ENCODE measurements at places on chromosomes 7 and 10.

DNA sequence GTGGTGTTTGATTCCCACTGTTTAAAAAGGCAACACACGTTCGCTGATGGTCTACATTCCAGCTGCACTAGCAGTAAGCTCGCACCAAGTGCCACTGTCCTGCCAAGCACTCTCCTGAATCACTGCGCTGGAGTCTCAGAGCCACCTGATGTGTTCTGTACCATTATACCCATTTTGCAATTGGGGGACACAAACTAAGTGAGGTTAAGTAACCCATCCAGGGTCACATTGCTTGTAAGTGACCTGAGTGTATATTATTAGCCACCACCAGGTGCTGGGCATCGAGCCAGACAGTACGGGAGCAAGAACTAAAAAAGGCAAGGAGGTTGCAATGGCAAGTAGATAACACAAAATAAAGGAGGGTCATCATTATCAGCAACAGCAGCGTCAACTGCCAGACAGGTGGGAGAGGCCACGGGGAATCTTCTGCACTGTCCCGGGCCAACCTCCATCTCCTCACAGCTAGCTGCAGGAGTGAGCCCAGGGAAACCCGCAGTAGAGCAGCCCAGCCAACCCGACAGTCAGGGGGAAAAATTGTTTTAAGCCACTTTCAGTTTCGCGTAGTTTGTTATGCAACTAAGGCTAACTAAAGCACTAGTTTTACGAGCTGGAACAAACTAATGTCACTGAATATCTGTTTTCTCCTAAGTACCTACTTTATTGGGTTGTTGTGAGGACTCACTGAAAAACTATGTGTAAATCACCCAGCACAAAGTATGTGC, 712 bp upstream of the CPVL start:
- no peak for DNase-seq
- H3K27ac ChIP-seq, result no peak overlapping the region
- peaks cover 47% of the 10 kb centered on the region for H3K27me3 ChIP-seq
- H3K36me3 ChIP-seq, result no peaks in the 10 kb centered on the region
- H3K4me1 ChIP-seq, result no peaks in the 10 kb centered on the region

DNA sequence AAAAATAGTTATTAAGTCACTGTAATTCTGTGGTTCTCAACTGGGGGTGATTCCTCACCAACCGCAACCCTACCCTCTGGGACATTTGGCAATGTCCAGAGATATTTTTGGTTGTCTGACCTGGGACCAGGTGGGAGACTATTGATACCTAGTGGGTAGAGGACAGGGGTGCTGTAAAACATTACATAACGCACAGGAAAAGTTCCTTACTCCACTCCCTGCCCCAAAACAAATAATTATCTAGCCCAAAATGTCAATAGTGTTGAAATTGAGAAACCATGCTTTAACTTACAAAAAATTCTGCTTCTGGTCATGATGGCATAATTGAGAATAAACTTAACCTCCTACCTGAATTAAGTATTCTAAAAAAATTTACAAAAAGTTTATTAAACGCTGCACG, 177.7 kb upstream of the FEZF1 start:
- no peaks in the 10 kb centered on the region for H3K4me1 ChIP-seq
- DNase-seq, result no peak
- no peaks in the 10 kb centered on the region for H3K36me3 ChIP-seq
- H3K27me3 ChIP-seq, result no peaks in the 10 kb centered on the region
- H3K4me3 ChIP-seq, result no peak overlapping the region

DNA sequence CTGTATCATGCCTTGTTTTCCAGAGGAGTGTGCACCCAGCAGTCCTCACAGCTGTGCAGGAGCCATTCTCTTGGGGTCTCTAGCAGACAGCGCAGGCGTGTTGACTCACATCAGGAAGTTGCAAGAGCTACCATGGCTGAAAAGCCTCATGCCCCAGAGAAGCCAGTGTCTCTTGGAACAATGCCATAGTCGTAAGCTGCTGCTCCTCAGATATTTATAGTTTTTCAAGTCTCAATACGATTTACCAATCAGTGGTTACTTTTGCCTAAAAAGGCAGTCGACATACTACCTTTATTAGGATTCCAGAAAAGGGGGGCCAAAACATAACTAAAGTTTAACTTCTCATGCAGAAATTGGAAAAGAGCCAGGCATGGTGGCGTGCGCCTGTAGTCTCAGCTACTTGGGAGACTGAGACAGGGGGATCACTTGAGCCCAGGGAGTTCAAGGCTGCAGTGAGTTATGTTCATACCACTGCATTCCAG, 407.7 kb downstream of the PARD3 start:
- no peaks in the 10 kb centered on the region for H3K36me3 ChIP-seq
- H3K4me3 ChIP-seq, result no peak overlapping the region
- H3K4me1 ChIP-seq, result no peaks in the 10 kb centered on the region
- no peak overlapping the region for H3K27ac ChIP-seq
- no peaks in the 10 kb centered on the region for H3K27me3 ChIP-seq

DNA sequence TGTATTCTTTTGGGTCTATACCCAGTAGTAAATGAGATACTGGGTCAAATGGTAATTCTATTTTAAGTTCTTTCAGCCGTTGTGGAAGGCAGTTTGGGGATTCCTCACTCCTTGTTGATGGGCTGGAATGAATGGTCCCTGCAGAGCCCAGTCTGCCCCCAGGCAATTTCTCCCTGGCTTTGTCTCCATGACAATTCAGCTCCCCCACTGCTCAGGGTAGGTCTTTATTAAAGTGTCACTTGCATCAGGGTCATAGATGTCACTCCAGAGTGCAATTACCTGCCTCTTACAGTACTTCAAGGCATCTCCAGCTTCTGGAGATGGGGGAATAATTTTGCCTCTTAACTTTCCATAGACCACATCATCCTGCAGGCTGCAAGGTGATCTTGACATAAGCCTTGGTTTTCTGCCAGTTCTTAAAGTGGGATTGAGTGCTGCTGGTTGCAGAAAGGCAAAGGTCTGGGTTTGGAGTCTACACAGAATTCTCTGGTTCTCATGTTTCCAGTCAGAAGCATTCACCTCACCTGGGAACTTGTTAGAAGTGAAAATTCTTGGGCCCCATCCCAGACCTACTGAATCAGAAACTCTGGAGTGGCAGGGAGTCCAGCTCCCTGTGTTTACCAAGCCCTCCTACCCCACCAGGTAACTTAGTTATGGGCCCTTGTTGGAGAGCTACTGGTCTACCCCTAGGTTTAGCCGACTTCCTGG, 442.4 kb downstream of the GALNT17 start:
- no peak overlapping the region for H3K27ac ChIP-seq
- H3K36me3 ChIP-seq, result no peaks in the 10 kb centered on the region
- no peak for DNase-seq
- no peaks in the 10 kb centered on the region for H3K27me3 ChIP-seq

- H3K4me3 ChIP-seq, result peak overlapping the region; percentile 54
- no peak overlapping the region for H3K27ac ChIP-seq
- peaks cover 16% of the 10 kb centered on the region for H3K4me1 ChIP-seq
- peaks cover 2% of the 10 kb centered on the region for H3K36me3 ChIP-seq
- peaks cover 33% of the 10 kb centered on the region for H3K27me3 ChIP-seq
Observed at GRCh38 chr7:143882604-143883078, 19.3 kb downstream of the TCAF1 start.

DNA sequence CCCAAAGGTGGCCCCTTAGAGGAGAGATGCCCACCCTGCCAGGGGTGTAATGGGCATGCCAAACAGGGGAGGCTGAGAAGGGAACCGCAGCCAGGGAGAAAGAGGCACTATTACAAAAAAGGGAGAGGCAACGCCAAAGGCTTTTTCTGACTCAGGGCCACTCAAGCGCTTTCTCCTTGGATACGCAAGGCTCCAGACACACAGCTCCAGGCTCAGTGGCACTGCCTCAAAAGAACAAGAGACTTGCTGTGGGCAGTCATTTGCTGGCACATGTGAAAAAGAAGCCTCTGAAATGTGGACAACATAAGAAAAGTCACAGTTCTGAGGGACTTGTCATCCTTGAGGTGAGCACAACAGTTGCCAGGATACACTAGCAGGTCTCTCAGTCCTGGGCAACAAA, 128.4 kb downstream of the DGKI start:
- H3K27me3 ChIP-seq, result no peaks in the 10 kb centered on the region
- no peaks in the 10 kb centered on the region for H3K36me3 ChIP-seq
- no peaks in the 10 kb centered on the region for H3K4me1 ChIP-seq
- no peak overlapping the region for H3K27ac ChIP-seq

DNA sequence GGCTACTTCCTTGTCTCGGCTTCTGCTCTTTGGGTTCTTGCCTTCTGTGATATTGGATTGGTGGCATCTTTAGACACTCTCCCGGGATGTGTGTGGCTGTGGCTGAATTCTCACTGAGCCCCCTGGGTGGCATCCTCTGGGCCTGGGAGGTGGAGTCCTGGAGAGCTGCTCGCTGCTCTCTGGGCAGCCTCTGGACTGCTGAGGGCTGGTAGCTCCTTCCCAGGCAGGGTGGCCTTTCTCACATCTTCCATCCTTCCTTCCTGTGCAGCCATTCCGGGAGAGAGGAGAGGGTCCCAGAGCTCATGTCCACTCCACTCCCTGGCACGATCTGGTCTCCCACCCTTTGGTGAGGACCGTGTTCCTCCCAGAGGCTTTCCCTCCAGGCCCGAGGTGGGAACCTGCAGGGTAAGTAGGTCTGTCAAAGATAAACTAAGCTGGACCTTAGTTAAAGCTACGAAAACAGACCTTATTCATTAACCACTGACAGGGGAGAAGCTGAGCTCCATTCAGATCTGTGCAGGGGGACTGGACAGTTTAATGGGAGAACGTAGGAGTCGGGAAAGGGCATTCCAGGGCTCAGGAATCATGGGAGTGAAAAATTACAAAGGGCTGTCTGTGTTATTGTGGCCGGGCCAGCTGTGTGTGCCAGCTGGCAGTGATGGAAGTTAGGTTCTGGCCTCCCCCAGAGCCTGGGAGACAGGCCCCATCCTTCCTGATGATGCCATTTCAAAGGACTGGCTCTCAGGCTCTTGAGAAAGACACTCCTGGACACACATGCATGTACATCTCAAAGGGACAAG, 8.7 kb downstream of the ATP6V0E2 start:
- H3K4me3 ChIP-seq, result no peak overlapping the region
- no peak for DNase-seq
- H3K4me1 ChIP-seq, result peaks cover 23% of the 10 kb centered on the region
- H3K27me3 ChIP-seq, result no peaks in the 10 kb centered on the region

DNA sequence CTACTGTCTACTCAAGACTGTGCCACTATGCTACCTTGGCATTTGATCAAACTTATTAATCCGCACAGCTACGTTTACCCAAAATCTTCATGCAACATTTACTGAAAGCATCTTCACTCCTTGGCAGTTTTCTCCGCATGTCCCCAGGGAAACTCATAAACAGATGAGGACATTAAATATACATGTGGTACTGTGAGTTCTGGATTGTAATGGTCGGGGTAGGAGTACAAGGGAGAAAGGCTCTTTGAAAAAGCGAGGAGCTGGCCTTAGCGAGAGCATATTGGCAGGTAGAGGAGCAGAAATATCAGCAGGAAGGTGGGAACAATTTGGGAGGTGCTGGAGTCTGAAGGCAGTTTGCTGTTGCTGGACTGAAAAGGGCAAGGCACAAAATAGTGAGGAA, 107.1 kb upstream of the NOBOX start:
- H3K4me1 ChIP-seq, result no peaks in the 10 kb centered on the region
- no peak for DNase-seq
- H3K27ac ChIP-seq, result no peak overlapping the region
- no peaks in the 10 kb centered on the region for H3K27me3 ChIP-seq

DNA sequence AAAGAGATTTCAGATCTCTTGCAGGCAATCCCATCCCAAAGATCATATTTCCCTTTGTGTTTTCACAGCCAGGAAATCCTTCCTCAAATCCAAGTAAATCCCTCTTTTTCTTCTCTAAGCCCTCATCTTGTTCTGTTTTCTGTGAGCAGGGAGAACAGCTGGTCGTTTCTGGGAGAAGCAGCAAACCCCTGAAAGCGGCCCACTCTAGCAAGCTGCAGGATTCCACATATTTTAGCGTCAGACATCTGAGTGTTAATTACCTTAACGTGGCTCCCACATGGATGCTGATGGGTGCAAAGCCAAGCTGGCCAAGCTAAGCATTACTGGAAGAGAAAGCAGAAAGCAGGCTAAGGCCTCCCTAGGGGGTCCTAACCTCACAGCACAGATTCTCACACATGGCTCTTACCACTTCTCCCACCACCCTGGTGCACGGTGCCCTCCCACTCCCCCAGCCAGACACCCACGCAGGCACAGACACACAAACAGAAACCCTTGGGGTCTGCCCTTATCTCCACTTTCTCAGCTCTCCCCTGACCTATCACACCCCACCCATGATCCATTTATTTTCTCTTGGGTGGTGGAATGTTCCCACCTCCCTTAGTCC, 551.0 kb upstream of the AUTS2 start:
- no peak for DNase-seq
- H3K4me3 ChIP-seq, result no peak overlapping the region
- no peaks in the 10 kb centered on the region for H3K4me1 ChIP-seq
- H3K36me3 ChIP-seq, result no peaks in the 10 kb centered on the region

DNA sequence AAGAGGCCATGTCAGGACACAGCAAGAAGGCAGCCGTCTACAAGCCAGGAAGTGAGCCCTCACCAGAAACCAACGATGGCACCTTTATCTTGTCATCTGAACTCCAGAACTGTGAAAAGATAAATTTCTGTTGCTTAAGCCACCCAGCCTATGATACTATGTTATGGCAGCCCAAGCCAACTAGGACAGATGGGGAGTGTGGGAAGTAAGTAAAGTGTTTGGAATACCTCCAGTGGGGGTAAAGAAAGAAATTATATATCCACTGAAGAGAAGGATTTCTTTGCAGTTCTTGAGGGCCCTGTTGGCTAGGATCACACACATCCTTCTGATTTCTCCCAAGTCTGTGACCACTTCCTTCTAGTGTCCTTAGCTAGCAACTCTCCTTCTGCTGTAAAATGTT, 384.4 kb downstream of the TNS3 start:
- DNase-seq, result no peak
- H3K27ac ChIP-seq, result no peak overlapping the region

DNA sequence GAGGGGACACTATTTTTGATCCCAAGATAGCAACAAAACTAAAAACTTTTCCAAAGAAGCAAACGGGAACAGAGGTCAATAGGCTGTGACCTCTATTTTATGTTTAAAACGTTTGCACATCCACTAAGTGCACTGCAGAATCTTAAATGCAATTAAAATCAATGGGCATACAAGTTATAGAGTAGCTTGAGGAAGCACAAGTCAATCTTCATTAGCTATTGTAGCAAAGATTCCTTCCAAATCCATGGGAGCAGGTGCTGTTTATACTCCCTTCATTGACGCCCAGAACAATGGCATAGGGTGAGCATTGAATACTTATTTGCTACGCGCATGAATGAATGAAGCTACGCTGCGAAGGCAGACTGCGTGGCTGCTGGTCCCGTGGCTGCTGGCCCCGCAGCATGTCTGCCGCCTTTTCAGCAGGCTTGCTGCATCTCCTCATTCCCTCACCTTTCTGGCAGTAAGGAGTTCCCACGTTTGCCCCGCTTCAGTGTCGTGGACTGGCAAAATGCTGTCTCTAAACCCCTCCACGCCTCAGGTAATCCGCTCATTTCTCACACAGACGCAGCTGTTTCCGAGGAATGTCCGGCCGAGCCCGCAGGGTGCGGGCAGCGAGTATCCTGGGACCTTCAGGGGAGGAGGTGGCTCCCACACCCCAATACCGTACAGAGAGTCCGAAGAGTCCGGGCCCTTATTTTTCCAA, 754 bp upstream of the PHYHIPL start:
- peaks cover 30% of the 10 kb centered on the region for H3K27me3 ChIP-seq
- no peak for DNase-seq
- peaks cover 2% of the 10 kb centered on the region for H3K36me3 ChIP-seq
- peaks cover 3% of the 10 kb centered on the region for H3K4me1 ChIP-seq

GRCh38 chr10:51072210-51072609, 2.1 kb upstream of the PRKG1 start:
- peaks cover 45% of the 10 kb centered on the region for H3K27me3 ChIP-seq
- H3K4me1 ChIP-seq, result peaks cover 10% of the 10 kb centered on the region
- no peak overlapping the region for H3K4me3 ChIP-seq
- no peaks in the 10 kb centered on the region for H3K36me3 ChIP-seq
- no peak overlapping the region for H3K27ac ChIP-seq
- no peak for DNase-seq

GRCh38 chr10:63253040-63253439, 119.9 kb downstream of the NRBF2 start:
- no peak overlapping the region for H3K4me3 ChIP-seq
- H3K4me1 ChIP-seq, result peaks cover 54% of the 10 kb centered on the region
- H3K27me3 ChIP-seq, result no peaks in the 10 kb centered on the region

Measured in activated naive CD8-positive, alpha-beta T cell treated with anti-CD3 and anti-CD28 coated beads, Interleukin-2, amount 50 U/mL, for 24 hours (primary cell).